ENCODE measurements at places on chromosomes 16 and 17.

DNA sequence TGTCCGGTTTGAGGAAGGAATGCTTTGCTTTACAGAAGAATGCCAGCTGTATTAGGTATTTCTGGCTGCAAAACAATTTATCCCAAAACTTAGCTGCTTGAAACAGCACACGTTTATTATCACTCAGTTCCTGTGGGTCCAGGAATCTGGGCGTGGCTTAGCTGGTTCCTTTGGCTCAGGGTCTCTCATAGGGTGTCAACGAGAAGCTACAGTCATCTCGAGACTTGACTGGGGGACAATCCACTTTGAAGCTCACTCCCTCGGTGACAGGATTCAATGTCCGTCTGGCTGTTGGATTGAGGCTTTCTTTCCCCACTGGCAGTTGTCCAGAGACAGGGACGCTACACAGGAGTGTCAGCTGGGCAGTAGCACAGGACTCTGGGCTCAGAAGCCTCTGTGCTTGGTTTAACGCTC is 9.6 kb upstream of the RHBDF2 start:
- DNase-seq = no peak

- no peak for DNase-seq
Measured at GRCh38 chr16:80023865-80024264, 423.3 kb upstream of the MAF start.

DNA sequence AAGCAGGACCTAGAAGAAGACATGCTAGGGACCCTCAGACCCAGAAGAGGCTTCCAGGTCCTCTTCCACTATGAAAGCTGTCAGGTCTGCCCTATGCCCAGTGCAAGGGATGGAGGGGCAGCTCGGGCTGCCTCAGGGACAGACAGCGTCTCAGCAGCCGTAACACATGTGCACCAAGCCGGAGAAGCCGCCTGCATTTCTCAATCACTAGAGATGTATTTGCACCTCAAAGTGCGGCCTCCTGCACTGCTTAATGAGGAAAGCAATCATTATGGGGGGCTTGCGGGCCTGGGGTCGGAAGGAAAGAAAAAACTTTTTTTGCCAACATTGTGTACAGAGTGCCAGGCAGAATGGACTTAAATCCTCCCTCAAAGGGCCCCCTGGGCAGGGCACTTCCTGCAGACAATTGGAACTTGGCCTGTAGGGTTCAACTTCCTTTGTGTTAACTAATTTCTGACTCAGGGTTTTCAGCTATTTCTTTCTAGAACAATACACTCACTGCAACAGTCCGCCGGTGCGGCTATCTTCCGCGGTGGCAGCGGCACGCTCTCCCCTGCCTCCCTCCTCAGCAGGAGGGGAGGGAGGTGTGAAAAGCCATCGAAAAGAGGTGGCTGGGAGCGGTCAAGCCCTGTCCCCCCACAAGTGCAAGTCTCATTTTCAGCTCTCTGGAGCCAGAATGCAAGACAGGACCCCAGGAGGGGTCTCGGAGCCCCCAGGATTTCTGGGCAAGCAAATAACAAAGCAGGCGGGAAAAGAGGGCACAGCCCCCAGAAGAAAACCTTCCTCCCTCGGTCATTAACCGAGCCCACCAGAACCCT is 101.2 kb downstream of the ZNF423 start:
- no peak for DNase-seq

GRCh38 chr17:17341452-17341851 is 38.3 kb downstream of the NT5M start:
- no peak for DNase-seq

DNA sequence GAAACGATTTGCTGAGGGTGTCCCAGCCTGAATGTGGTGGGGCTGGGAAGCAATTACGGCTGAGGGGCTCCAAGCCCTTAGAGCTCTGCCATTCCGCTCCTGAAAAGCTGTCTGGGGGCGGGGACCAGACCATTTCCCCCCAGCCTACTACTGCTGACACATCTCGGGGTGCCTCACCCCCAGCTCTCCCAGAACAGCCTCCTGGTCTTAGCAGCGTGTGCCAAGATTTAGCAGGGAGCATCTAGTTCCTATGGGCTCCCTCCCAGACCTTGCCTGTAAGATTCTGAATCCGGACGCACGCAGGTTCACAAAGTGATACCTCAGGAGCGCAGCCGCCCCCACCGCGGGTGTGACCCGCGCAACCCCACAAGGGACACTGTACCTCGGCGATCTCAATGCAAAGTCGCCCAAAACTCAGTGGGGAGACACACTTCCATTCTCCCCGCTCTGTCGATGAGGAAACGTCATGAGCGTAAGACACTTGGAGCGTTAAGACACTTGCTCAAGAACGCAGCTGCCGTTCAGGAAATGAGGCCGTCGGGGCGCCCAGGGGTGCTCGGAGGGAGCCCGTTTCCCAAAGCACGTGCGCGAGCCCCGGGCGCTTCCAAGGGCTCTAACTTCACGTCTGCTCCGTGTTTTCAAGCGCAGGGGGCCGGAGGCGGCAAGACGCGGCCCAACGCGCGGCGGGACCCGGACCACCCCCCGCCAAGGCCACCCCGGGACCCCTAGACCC is 629 bp downstream of the GEMIN4 start:
- peak; percentile 61 for DNase-seq

Data from stimulated activated naive CD8-positive, alpha-beta T cell treated with anti-CD3 and anti-CD28 coated beads, Interleukin-15, Interleukin-2, amounts not matched to agents 100 U/mL and 50 U/mL, for 24 hours (primary cell).